Neural progenitor cell (in vitro differentiated cells): ENCODE measurements at places on chromosomes 11 and 22. TPM values are rescaled to one million over a fixed set of nuclear protein-coding genes. Genes with fewer than 3 reads are reported as not detected.

The CRYBA4 gene
- total RNA-seq = 1.1 and 1.6 TPM in 2 replicates

The LRRC56 gene
- total RNA-seq = 0.45 and 1.4 TPM in 2 replicates

The SLC43A1 gene
- 0.99 and 1.5 TPM in 2 replicates for total RNA-seq

The DCDC1 gene
- total RNA-seq = 3.4 and 5.0 TPM in 2 replicates

The TH gene
- total RNA-seq = 2.0 and 6.2 TPM in 2 replicates

The CDC42EP1 gene
- total RNA-seq = 0.84 and 1.8 TPM in 2 replicates
